ENCODE measurements at places on chromosomes 6 and 20.

- DNase-seq, result no peak
These were observed 4.9 kb upstream of the TRIM39 start for GRCh38 chr6:30321692-30322388.

DNA sequence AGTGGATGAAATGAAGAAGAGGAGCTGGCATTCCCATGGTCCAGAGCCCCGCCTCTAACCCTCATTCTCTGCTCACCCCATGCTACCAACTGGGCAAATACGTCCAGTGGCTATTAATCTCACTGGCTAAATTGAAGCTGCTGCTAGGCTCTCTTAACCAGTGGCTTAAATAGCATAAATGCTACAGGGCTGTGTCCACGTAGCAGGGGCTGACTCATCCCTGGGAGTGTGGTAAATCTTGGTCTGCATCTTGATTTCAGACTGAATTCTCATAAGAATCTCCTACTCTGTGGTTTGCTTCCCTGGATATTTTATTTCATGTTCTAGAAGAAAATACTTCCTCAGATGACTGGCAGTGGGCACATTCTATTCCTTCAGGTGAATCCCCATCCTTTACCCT lies 193.1 kb upstream of the ARG1 start:
- DNase-seq, result no peak

DNA sequence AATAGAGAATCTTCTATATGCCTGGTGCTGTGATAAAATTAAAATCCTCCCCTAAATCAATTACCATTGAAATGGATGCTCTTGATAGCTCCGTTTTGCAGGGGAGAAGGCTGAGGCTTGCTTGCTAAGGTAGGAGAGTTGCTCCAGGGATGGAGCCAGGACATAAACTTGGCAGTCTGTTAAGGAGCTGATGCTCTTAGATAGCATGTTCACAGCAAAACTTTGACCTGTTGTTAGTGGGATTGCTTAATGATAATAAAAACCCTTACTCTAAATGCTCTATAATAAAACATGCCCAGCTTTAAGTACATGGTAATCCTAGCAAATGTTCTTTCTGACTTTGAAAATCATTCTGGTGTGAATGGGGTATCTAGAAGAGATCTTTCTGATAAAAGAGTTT lies 228.4 kb upstream of the JAG1 start:
- DNase-seq, result no peak

GRCh38 chr6:111159633-111160032 lies 72.3 kb downstream of the SLC16A10 start:
- DNase-seq, result no peak

DNA sequence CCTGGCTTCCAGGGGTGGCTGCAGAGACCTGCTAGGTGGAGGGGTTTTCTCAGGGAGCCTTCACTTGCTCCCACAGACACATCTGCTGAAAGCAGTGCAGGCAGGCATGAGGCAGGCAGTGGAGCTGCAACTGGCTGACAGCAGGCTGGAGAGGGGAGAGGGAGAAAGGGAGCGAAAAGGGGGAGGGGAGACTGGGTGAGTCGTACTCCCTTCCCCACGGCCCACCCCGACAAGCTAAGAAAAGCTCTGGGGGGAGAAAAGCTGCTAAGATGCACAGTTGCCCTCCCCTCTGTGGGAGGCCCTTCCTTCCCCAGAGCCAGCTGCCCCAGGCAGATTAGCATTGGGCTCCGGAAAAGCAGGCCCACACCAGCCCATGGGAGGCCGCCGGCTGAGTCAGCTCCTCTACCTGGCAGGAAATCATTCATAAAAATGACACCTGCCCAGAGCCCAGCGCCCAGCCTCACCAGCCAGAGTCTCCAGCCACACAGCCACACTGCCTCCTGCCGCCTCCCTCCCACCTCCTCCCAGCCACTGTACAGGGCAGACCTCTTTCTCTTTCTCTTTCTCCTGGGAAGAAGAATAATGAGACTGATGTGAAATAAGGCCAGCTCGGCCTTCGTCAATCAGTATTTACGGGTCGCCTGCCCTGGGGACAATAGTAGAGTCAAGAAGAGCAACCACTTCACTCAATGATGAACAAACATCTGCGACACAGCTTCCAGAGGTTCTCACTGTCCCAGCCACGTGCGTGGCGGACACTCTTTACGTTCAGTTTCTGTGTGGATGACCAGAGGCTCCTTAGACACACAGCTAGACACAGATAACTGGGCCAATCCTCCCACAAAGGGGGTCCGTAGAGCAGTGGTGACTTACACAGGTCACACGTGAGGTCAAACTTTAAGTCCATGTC lies 7.7 kb upstream of the C20orf203 start:
- no peak for DNase-seq

DNA sequence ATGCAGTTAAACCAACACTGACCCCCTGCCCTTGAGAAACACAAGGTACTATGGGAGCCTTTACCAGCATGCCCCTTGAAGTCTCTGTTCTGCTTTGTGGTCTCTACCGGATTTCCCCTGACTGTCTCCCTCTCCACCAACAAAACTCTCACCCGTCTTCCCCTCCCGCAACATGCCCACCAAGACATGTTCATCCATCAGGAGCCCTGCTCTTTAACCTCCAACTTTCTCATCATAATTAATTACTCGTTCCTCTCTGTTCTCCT lies 1.1 kb downstream of the ZNF165 start:
- no peak for DNase-seq

GRCh38 chr20:39899881-39900280 lies 789.2 kb downstream of the MAFB start:
- no peak for DNase-seq

DNA sequence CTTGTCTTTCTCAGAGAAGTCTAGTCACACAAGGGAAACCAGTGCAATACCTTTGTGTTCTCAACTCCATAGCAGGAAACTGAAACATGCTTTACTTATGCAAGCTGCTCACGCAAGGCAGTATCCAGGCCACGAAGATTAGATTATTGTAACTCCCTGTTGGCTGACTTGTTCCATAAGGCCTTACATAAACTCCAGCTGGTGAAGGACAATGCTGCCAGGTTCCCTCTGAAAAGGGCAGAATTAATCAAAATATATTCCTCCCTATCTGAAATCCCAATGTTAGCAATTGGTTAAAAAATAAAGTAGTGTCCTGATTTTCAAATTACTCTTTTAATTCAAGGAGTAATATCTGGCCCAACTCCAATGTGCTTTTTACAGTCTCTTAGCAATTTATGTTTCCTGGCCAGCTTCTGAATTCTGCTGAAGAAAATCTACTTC lies 966.6 kb downstream of the HACE1 start:
- DNase-seq, result no peak

DNA sequence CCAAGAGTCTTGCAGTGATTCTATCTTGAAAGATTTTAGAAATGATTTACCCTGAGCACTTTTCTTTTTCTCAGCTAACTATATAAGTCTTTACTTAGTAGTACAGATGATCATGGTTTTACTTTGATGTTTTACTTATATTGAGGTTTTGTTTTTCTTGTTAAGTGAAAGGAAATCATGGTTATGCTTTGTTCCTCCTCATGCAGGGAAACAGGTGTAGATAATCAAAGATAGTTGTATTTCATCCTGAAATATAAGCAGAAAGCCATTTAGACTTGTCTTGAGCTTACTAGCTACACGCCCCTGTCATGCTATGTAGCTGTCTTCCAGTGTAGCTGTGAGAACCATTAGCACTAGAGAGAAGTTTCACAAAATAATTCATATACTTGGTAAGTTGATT lies 113.9 kb downstream of the HIVEP1 start:
- no peak for DNase-seq

DNA sequence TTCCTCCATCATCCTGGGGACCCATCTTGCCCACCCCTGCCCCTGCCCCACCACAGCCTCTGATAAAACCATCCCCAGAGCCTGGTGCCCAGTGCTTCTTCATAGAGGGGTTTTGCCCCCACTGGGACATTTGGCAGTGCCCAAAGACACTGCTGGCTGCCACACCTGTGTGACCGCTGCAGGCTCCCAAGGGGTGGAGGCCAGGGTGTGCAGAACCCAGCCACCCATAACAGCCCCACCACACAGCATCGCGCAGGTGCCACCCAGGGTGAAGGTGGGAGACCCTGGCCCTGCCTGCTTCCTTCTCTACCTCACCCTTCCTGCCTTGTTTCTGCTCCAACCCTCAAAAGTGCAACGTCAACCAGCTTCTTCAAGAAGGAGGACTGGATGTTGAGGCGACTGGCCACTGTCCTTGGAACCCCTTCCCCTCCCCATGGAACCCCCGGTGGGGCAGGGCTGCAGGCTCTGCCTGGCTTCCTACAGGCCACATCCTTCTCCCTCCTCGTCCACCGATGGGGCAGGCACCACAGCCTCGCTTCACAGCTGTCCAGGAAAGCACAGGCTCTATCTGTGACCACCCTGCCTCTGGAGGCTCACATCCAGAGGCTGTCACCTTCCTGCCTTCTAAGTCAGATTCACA lies 79.2 kb upstream of the MPC1 start:
- no peak for DNase-seq

DNA sequence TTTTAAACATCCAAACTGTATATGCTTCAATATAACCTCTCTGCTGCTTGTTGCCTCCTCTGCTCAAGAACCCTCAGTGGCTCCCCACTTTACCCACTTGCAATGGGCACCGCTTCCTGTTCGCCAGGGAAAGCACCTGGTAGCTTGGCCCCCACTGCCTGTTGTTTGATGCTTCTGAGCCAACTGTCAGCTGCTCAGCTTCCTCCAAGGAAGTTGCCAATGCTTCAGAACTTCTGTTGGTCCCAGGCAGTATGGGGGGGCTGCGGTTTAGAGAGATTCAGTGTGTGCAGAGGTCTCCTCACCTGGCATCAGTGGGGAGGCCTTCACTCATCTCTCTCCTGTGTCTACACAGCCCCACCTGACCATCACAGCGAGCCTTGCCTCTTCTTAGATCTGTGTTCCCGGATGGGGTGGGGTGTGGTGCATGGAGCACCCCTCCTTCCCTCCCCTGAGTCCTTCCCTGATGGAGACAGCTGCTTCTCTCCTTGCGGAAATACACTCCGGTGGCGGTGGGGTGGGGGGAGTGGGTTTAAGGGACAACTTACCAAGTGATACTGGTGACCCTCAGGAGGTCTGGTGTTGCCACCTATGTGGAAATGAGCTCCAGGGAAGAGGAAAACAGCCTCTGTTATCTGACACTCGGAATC lies 308.1 kb downstream of the CDH26 start:
- no peak for DNase-seq

GRCh38 chr6:3383525-3383924 lies 73.3 kb downstream of the SLC22A23 start:
- DNase-seq, result no peak

- no peak for DNase-seq
These were observed 89.7 kb downstream of the LY86 start for GRCh38 chr6:6678185-6678671.
